ENCODE measurements at places on chromosomes 5 and 9.

DNA sequence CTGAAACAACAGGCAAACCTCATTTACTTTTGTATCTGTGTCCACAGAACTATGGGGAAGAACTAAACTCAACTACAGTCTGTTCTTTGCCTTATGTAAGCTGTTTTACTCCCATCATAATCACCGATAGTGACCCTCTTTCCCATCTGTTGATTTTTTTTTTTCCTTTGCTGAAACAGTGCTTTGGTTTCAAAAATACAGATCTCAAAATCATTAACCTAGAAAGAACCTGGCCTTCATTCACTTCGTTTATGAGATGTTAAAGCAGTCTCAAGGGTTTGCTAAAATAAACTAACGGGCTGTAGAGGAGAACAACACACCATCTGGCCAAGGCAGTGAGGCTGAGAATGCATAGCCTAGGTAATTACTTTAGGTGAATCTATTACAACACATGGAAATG is 706.6 kb upstream of the ZNF608 start:
- DNase-seq, result no peak

DNA sequence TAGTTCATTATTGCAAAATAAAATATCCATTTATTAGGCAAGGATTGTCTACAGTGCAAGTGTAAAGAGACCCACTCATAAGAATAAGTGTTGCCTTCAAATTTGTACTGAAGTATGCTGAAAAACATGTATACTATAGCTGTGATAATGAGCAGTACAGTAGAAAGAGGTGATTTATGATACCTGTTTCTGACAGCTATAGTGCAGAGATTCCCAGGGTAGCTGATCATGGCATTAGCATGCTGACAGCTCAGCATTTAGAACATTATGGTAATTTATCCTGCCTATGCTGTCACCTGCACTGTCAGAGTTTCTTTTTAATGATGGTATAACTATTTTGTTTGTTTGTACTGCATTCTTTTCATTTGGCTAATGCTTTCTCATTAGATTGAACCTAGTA is 177.6 kb upstream of the TLX3 start:
- no peak for DNase-seq

DNA sequence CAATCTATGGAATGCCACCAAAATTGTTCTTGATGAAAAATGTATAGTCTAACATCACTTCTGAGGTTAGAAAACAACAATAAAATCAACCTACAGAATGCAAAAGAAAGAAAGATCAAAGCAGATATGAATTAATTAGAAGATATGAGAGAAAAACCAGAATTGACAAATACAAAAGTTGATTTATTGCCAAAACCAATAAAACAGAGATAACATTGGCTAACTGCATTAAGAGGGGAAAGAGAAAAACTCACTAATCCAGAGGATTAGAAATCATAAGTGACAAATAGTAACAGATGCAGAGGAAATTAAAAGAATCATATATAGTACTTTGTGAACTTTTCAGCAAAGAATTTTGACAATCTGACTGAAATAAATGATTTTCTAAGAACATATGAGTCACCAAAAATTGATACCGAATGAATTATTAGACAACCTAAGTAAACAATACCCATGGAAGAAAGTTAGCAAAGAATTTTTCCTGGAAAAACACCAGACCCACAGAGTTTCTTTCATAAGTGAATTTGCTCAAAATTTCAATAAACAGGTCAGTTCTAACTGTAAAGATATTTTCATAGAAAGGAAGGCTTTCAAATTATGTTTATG is 167.7 kb downstream of the AOPEP start:
- no peak for DNase-seq

GRCh38 chr5:102221949-102222348 is 74.1 kb downstream of the SLCO4C1 start:
- no peak for DNase-seq

DNA sequence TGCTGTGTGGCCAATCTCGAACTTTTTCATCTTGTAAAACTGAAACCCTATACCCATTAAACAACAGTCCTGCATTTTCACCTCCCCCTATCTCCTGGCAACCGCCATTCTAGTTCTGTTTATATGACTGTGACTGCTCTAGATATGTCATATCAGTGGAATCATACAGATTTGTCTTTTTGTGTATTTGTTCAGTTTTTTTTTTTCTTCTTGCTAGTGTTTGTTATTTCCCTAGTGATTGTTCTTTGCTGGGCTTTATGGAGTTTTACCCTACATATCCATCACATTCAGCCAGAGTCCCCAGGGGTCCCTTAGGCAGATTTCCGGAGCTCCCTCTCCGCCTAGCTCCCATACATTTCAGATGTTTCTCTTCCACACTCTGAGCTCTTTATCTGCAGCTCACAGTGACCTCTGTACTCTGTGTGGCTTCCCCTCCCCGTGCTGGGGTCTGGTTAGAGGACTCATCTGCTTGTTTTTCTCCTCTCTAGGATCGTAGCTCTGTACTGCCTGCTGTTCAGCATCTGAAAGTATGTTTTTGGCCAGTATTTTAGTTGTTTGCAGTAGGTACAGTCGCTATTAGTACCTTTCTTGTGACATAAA is 25.1 kb upstream of the CARTPT start:
- no peak for DNase-seq
